LHCN-M2 (cell line): ENCODE measurements at places on chromosomes 1 and 21. TPM values are rescaled to one million over a fixed set of nuclear protein-coding genes. Genes with fewer than 3 reads are reported as not detected.

The SLC30A10 gene
- total RNA-seq = not detected in 2 replicates

DNA sequence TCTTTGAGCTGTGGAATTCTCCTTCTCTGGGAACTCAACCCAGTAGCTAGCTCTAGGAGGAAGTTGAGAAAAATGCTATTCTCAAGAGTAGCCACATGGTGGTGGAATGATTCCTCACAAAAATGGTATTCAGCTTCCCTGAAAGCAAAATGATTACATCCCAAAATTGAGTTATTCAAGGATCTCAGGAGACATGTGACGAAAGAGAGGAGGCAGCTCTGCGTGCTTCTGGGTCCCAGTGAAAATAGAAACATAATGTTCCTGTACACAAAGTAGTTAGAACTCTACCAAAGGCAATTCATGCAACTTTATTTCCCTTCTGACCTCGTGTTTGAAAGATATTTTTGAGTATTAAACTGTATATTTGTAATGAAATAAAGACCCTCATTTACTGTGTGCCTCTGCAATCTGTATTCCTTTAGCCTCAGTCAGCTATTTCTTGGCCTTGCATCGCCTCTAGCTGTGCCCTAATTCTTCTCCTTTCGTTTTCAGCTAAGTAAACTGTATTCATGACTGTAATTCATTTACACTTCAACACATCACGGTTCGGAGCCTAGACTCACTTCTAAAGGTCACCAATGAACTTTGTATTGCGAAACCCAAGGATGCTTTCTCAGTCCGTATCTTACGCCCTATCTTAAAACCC is 167.3 kb downstream of the FASLG start:
- DNase-seq = peak; percentile 96

GRCh38 chr1:29090937-29091618 is 32.6 kb downstream of the TMEM200B start:
- DNase-seq = no peak

DNA sequence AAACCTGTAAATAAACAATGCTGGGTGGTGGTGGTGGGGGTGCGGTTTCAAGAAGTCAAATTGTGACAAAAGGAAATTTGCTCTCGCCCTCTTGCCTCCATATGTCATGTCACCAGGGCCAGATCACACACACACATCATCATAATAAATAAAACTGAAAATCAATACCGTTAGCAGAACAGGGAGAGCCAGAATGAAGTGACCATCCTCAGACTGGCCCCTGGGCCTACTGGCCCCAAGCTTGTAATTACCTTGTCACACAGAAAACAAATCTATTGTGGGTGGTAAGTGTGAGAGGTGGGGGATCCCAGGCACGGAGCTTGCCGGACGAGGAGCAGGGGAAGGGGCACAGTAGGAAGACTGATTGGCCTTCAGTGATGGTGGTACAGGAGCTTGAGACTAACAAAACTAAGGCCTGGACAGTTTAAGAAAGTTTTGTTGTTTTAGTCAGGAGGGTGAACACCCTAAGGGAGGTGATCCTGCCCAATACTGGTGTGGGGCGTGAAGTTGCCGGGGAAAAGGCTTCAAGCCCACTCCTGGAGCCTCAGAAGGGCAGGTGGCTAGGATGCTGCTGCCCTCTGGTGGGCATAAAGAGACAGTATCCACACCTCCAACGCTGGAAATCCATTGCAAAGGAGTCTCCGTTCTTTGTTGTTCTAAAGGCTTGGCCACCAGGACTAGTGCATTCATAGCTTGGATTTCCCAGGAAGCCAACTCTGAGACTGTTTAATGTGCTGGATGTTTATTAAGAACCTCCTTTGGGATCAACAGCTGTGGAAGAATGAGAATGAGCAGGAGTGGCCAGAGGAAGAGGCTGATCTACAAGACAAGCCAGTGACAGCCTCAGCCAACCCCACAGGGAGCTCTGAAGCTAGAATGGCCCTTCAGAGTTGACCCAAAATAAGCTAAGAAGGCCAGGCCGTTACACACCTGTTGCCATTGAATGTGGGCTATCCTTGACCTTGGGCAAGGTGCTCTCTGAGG is 8.1 kb upstream of the C1orf216 start:
- DNase-seq = peak; percentile 53

GRCh38 chr1:117592155-117592554 is 13.7 kb upstream of the TENT5C start:
- DNase-seq = no peak
